CD4-positive, alpha-beta T cell treated with Interleukin-17A for 4 hours (primary cell): ENCODE measurements at places on chromosomes 4 and X.

DNA sequence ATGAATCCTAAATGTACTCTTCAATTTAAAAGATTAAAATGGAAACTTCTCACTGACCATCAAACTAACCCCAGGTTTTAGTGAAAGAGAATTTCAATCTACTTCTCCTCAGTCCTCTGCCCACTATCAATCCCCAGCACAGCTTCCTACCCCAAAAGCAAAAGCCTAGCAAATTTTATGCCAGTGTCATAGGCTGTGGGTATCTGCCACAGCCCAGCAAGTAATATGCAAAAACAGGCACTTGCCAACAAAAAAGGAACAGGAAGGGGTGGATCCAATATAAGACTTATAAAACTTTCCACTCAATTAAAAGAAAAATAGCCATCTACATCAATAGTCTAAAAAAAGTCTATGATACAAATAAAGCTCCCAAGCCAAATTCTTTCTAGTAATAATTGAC, 22.3 kb downstream of the CAMK2D start:
- DNase-seq = no peak

DNA sequence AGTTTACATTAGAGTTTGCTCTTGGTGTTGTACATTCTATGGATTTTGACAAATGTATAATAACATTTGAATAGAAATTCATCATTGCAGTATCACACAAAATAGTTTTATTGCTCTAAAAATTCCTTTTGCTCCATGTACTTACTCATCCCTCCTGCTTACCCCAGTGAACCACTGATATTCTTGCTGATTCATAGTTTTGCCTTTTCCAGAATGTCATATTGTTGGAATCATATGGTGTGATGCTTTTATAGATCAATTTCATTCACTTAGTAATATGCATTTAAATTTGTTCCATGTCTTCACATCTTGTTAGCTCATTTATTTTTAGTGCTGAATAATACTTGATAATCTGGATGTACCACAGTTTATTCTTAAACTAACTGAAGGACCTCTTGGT, 1593.2 kb downstream of the C4orf33 start:
- no peak for DNase-seq

GRCh38 chr4:41095192-41095872, 119.0 kb downstream of the APBB2 start:
- no peak for DNase-seq

- DNase-seq = no peak
These were observed 76.7 kb upstream of the SLC4A4 start for GRCh38 chr4:71262161-71262560.

GRCh38 chrX:19747652-19748610, 139.5 kb downstream of the SH3KBP1 start:
- peak; percentile 81 for DNase-seq

DNA sequence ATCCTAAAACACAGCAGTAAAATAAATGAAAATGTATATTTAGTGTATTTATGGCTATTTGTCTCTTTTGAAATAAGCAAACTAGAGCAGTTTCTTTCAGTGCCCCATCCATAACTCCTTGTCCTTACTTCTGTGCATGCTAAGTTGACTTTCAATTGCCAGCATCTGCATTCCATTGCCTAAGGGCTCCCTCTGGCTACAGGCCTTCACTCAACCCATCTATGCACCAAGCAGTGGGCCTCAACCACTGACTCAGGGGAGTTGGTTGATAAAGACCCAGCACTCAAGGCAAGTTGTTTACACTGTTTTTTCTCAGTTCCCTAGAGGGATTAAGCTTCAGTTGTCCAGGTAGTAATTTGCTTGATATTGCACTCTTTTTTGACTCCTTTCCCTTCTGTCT, 265.7 kb downstream of the IQCM start:
- DNase-seq = no peak

GRCh38 chrX:56068274-56068758, 163.8 kb upstream of the KLF8 start:
- no peak for DNase-seq

DNA sequence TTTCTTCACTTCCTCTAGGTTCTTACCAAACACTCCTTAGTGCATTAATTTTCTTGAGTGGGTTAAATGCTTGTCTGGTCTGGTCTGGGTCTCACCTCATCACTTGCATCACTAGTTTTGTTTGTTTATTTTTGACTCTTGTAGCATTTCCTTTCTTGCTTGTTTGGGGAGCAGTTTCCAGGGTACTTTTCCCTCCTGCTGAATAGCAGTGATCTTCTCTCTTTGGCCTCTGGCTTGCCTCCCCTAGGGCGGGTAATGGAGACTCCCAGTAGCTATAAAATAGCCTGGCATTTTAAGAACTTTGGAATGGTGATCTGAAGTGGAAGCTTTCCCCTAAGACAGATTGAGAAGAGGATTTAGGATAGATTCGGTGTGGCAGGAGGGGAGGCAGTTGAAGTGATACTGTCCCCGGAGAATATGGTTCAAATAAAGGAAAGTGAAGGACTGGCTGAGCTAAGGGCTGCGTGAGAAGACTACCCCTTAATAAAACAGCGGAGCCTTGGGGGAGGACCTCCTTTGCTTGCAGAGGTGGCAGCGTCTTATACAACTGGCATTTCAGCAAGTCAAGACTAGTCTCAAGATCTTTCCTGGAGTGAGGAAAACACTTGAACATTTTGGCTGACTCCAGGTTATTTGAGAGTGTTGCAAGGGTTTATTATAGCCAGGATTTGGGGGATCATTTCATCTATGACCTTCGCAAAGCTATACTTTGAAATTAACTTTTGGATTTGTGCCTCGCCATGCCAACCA, 190.6 kb downstream of the FRAS1 start:
- no peak for DNase-seq

DNA sequence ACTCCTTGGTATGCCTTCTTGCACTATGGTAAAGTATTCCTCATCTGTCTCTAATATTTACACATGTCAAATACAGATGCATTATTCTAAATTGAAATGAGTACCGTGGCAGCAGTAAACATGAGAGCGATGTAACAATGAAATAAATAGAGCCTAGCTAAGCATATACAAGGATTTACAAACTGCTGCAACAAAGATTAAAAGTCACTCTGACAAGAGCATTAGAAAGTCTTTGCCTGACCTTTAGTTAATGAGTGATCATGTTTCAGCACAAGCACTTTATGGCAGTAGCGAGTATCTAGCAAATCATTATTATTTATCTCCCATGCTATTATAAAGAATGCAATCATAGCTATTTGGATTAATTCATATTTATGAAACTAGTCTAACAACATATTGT, 547.0 kb upstream of the NDST4 start:
- no peak for DNase-seq

DNA sequence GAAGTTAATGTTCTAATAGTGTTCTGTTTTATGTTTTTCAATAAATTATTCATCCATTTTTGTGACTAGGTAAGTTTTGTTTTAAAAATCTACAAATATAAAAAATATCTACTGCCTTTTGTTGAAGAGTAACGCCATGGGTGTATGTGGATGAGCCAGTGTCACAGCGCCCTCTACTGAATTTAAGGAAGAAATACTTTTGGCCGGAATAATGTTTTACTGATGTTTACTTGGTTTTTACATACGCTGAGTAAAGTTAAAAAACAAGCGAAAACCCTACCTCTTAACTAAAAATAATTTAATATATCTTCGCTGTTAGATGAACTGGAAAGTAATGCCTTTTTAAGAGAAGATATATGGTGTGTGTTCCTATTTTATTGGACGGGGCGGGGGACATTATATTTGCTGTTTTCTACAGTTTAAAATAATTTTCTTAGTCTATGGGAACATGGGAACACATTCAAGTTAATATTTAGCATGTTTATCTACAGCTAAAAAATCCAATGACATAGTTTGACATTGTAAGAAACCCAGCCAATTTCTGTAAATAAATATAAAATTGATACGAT, 86.1 kb downstream of the CPE start:
- DNase-seq = peak; percentile 32

GRCh38 chr4:108068442-108068841, 78.8 kb downstream of the HADH start:
- DNase-seq = no peak

- no peak for DNase-seq
These were observed 15.9 kb downstream of the GPR82 start for GRCh38 chrX:41739871-41740270.

GRCh38 chr4:107757864-107758476, 37.9 kb upstream of the PAPSS1 start:
- no peak for DNase-seq

GRCh38 chr4:87122252-87122651, 98.2 kb downstream of the KLHL8 start:
- no peak for DNase-seq

GRCh38 chr4:89303814-89304388, 3.7 kb downstream of the GPRIN3 start:
- DNase-seq = no peak

- no peak for DNase-seq
These were observed 122.7 kb downstream of the TMEM164 start for GRCh38 chrX:110125446-110126162.

- no peak for DNase-seq
These were observed 139.8 kb upstream of the VCX3A start for GRCh38 chrX:6674734-6675133.

DNA sequence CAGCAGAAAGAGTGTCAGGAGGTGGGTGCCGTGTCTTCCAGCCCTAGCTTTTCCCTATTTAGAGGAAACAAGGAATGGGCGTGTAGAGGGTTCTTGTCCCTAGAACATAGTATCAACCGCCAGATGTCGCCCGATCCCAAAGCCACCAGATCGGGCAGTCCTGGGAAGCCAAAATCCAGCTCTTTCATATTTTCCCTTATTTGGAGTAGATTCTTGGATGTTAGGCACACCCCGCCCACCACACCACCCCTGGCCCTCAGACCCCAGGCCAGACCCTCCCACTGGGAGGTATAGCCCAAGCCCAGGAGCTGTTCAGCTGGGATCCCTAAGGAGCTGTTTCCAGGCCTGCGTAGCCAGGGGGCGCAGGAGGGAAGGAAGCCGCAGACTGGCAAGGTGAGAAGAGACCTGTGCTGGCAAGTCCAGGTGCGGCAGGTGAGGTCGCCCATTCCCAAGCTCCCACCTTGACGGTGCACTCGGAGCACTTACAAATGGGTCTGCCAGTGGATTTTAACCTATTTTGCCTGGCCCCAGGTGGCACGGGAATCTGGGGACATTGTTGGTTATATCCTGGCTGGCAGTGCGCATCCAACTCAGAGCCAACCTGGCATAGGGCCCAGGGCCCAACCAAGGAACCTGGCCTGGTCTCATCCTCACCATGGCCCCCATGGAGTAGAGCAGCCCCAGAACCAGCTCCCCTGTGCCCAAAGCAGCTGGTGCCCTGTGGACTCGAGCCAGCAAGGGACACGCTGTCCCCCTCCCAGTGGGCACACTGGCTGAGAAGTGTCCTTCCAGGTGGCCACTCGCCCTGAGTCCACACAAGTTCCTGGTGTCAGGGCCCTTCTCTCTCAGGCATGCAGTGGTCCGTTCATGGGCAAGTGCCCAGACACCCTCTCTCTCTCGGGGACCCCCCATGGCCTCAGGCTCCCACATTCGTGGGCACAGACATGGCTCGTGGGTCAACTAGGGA, 811 bp downstream of the FLNA start:
- DNase-seq = peak; percentile 60

DNA sequence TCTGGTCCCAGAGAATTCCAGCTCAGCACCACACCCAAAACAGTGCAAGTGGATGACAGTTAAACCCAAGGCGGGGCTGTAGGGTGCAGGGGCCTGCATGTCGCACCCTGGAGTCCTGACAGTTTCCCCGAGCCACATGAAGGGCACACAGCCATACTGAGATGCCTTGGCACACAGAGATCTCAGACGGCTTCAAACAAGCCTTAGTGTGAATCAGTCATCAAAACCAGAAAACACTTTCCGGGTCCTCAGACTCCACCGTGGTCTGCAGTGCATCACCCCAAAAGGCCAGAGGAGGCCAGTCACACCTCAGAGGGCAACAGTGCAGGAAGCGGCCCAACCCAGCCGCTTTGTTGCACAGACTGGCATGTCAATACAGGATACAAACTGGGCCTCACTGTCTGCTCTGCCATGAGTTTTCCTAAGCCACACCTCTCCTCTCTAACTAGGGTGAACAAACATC, 64.6 kb upstream of the ENPP6 start:
- DNase-seq = peak; percentile 77

GRCh38 chr4:151219091-151219490, 57.9 kb upstream of the PRSS48 start:
- DNase-seq = no peak

DNA sequence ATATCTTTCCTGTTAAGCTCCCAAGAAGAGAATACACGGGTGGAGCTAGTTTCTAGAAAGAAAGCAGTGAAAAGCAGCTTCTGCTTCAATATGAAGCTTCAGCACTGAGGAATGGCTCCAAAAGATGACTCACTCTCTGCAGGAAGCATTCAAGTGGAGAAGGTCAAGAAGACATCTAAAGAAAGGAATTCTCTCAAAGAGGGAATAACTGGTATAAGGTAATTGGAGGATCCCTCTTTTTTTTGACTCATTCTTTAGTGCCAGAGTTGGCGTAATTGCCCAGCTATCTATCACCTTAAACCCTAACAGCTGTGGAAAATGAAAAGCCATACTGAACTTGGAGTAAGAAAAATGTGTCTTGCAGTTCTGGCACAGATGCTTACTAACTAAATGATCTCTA, 3.5 kb downstream of the EDA2R start:
- no peak for DNase-seq

DNA sequence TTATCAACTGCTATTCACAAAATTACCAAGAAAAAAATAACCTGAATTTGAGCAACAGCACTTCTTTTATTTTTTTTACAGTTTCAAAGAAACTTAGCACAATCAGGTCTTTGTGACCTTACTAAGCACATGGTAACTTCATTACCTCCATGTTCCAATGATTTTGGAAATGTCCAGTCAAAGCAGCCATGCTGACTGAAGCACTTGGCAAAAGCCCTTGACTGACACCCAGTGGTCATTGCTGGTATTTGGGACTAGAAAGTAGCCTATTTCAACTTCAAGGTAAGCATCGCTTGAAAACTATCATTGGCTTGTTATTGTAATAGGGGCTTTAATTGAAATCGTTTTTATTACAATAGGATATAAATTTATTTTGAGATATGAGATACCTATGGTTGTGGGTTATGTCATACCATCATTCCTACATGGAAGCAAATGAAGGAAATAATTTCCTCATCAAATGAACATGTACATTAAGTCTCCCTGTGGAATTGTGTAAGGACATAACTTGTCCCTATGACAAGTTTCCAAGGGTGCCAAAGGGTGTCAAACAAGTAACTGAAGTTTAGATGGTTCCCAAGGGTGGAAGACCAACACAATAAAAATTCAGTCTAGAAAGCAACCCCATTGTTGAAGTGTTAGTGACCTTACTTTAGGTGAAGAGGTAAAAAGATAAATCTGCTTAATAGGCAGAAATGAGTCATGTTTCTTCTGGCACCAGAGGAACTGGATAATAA, 15.2 kb upstream of the ANXA10 start:
- DNase-seq = peak; percentile 13

- DNase-seq = no peak
These were observed 293.2 kb upstream of the PRPS2 start for GRCh38 chrX:12497832-12498591.

GRCh38 chr4:150001815-150002214, 76.4 kb upstream of the DCLK2 start:
- no peak for DNase-seq

GRCh38 chr4:166675411-166675810, 558.9 kb downstream of the SPOCK3 start:
- DNase-seq = no peak
